ENCODE measurements at places on chromosomes 3 and 15.
A peak's percentile ranks its signal among the peaks of the same experiment; 100 is the strongest.

- no peak for DNase-seq
Observed at GRCh38 chr3:58742239-58742638, 75.7 kb upstream of the FAM3D start.

GRCh38 chr3:123790254-123791072, 93.7 kb downstream of the MYLK start:
- DNase-seq, result no peak

DNA sequence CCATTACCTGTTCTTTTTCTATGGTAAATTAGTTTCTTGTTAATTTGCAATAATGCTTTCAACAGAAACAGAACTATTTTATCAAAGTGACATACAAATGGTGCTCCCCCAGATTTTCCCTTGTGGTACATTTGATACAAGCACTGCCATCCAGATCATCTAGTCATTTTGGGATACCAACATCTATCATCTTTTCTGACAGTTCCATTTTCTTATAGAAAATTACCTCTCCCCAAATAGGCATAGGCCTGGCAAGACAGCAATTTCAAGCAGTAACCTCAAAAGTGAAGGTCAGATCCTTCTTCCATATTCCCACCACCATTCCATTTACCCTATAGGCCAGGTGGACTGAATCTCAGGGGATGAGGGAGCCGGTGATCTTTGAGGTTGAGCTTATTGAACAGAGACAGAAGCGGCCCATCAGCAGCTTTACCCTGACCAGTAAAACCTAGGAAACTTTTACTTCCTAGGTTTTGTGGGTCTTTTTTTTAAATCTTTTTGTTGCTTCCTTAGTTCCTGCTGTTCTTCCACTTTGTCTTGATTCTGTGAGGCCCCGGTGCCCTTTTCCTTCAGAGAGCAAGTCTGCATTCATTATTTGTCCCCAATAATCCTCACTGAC, 3.1 kb upstream of the PLD1 start:
- DNase-seq, result no peak

- no peak for DNase-seq
Observed at GRCh38 chr3:52218937-52219650, 6.4 kb downstream of the TLR9 start.

GRCh38 chr3:142019794-142020320, 129.5 kb downstream of the TFDP2 start:
- DNase-seq, result no peak

GRCh38 chr15:70034141-70034540, 63.6 kb downstream of the TLE3 start:
- no peak for DNase-seq

- DNase-seq, result no peak
Observed at GRCh38 chr3:121979734-121980449, 42.2 kb downstream of the ILDR1 start.

- DNase-seq, result no peak
Observed at GRCh38 chr15:42608752-42609488, 33.5 kb downstream of the STARD9 start.

DNA sequence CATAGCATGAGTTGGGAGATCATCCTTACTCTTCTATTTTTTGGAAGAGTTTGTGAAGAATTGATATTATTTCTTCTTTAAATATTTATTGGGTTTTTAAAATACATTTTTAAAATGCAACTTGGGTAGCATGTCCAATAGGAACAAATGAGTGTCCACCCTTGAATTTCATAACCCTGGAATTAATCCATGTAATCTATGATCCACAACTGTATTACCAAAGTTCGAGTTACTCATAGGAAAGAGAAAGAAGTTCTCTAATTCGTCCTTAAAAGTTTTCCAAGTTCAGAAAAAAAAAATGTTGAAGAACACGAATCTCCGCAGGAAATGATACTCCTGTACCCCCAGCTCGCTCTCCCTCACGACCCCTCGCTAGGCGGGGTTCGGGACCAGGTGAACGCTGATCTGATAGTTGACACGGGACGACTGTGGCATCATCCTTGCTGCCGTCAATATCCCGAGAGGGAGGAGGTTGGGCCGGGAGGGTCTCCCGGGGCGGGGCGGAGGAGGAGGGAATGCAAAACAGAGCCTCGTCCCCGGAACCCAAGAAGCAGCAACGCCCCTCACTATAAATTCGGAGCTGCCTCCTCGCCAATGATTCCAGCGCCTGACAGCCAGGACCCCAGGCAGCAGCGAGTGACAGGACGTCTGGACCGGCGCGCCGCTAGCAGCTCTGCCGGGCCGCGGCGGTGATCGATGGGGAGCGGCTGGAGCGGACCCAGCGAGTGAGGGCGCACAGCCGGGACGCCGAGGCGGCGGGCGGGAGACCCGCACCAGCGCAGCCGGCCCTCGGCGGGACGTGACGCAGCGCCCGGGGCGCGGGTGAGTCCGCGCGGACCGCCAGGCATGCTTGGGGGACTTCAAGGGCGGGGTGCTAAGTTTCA, at the start of gene AGTR1:
TSS of gene AGTR1 (plus strand) at position 598 of the 884 bp plus-strand sequence. CDS start 43,133 bp downstream, outside the sequence.
- DNase-seq, result no peak

- no peak for DNase-seq
Observed at GRCh38 chr3:124407260-124407659, 323.0 kb upstream of the UMPS start.

- DNase-seq, result peak; percentile 38
Observed at GRCh38 chr3:111895071-111895470, 36.0 kb downstream of the PHLDB2 start.

DNA sequence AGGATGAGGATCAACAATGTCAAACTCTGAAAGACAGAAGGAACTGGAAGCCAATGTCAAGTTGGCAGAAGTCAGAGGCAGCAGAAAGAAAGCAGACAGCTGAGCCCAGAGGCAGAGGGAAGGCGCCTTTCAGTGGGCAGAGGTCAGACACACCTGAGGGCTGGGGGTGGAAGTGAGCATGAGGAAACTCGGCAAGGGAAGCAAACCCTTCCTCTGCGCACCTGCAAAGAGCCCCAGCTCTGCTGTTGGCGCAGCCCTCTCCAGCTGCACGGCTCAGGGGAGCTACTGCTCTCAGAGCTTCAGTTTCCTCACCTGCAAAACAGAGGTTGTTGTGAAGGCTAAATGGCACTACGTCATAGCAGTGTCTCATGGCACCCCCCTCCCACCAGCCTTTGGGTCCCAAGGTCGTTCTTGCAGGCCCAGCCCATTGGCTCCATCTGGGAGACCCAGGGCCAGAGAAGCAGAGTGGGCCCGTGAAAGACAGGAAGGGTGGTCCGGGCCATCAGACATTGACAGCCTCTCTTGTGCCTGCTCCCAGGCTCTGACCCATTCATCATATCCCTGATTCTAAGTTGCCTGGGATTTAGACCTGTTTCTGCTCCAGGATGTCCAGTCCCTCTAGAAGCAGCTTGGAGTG, 53.3 kb upstream of the SLC6A11 start:
- DNase-seq, result no peak

DNA sequence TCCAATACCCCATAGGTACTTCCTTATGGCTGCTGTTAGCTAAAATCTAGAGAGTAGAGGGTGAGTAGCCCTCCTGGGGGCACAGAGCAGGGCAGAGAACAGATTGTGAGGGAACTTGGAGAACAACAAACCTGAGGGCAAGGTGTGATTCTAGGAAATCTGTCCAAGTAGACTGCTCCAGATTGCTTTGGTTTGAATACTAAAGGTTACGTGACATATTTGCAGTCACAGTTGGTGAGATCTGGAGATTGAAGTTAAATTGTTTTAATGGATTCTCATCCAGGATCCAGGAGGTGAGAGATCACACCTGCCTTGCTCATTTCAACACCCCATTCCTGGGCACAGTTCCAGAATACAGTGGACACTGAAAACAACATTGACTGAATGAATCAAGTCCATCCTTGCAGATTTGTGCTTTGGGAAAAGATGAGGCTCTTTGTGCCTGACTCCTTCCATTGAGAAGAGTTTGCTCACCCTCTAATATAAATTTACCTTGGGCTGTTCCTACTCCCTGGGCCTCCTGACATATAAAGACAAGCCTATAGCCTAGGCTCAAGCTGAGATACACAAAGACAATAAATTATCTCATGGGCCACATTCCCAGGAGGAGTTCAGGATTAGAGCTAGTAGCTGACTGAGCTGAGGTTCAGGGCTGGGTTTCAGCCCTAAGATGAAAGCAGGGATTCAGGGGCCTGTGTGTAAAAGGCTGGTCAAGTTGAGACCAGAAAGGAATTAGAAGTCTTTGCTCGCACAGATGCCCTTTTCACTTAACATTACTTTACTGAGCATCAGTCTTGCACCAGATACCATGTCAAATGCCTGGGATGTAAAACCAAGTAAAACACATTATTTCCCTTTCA, 400.9 kb upstream of the MCTP2 start:
- no peak for DNase-seq

DNA sequence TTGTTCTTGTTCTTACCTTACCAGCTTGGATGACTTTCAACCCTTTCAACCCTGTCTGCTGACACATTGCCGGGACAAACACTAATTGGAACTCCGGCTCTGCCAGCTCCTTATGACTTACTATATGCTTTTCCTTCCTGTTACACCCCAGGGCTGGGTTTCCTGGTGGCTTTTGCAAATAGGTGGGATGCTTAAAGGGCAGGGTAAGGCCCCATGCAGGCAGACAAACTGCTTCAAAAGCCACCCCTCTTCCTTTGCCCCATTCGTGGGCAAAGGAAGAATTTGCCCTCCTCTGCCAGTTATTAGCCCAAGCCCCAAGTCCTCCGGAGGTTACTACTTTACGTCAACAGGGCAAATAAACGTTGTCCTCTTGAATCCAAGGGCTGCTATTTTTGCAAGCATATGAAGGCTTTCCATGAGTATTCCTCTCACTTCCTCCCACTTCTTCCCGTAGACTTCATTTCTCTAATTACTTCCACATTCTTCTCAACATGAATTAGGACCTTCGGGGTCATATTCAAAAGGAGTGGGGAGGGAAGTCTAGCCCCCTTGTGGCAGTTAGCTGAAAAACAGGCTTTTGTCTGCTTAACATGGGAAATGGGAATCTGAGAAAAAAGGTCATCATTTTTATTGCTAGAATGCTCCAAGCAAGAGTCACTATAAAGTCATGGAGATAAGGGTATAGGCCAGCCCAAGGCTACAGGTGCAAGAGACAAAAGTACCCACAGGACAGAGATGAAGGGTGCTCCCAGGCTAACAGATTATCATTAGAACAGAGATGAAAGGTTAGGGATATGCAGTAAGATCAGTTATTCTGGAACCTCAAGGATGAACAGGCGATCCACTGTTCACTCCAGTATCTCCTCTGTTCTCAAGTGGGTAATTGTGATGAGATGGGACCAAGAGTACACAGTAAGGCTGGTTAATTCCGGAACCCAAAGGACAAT, 56.3 kb upstream of the FSTL1 start:
- DNase-seq, result no peak

DNA sequence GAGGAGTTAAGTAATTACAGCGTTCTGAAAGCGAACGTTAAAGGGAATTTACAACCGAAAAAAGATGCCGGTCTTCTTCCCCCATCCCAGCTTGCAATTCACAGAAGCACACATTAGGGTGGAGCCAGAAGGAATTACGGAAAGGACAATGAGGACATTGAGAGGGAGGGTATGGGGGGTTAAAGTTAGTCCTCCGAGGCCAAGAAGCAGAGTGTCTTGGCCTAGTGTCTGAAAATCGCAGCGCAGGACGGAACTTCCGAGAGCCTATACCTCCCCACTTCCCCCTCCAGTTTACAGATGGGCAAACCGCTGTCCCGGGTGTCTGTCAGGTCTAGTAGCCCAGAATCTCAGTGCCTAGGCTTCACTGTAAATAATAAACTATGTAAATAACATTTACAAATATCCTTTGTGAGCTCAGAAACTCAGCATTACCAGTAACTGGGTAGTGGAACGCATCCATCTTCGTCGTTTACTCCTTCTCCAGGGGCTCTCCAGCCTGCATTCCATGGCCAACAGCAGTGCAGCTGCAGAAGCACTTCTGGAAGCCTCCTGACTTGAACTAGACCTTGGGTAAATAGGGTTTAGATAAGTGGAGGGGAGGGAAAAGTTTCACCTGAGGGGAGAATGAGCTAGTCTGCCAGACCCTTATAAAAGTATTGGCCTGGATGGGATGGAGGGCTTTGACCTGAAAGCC, 922 bp downstream of the ADPRH start:
- DNase-seq, result no peak

DNA sequence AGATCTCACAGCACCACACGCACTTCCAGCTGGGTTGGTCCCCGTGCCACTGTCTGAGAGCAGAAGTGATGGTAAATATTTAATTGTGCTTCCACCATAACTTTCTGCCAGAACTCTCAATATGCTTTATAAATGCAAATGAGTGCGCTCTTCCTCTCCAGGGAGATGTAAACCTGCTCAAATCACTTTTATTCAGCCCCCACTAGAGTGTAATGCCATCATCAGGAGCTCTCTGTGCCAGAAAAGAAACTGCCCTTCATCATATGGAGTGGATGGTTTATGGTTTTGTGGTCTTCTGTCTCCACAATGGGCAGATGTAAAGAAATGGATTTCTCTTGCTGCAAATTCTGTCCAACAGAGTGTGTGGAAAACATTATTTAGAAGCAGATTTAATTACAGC, 127.0 kb downstream of the EPHB1 start:
- DNase-seq, result no peak

DNA sequence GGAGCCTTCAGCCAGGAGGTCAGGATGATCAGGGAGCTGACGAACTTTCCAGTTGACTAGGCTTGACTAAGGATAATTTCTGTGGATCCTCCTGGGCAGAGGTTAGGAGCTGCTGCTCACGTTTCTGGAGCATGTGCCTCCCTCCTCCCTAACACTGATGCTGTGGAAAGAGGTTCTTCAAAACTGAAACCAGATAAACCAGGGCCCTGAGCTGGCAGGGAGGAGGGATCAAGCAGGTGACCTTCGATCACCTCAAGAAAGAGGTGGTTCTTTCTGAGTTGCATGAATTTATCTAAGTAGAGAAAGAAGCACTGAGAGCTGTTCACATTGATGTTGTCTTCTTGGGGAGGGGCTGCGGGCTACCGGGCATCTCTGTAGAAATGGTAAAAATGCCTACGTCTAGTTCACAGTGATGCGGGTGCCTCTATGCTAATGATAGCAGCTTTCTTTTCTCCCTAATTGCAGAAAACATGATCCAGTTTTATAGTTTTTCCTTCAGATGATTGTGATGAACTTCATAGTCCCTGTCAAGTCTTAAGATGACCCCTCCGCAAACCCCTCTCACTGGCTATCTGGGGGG, 332.7 kb upstream of the LRRFIP2 start:
- no peak for DNase-seq

DNA sequence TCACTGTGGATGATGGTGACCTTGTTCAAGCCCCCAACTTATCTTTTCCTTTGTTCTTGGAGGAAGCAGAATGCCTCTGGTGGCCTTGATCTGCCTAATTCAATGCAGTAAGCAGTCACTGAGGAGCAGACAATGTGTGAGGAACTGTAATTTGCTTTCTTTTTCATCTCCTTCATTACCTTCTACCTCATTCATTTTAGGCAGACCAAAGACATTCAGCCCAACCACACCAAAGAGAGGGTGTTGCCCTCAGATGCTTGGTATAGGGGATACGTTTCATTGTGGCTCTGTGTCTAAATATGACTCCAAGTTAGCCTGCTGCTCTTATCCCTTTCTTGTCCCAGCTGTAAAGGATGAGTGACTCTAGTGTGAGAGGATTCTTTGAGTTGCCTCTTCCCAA, 15.3 kb downstream of the EXOSC7 start:
- no peak for DNase-seq

- DNase-seq, result no peak
Observed at GRCh38 chr15:33561407-33561806, 250.6 kb downstream of the RYR3 start.

- peak; percentile 5 for DNase-seq
Observed at GRCh38 chr3:21877214-21877754, 126.3 kb upstream of the ZNF385D start.

Measured in DMS153 (cell line).